IPS-NIHi11 (cell line): ENCODE measurements at places on chromosomes 6 and 20.
A peak's percentile ranks its signal among the peaks of the same experiment; 100 is the strongest.

DNA sequence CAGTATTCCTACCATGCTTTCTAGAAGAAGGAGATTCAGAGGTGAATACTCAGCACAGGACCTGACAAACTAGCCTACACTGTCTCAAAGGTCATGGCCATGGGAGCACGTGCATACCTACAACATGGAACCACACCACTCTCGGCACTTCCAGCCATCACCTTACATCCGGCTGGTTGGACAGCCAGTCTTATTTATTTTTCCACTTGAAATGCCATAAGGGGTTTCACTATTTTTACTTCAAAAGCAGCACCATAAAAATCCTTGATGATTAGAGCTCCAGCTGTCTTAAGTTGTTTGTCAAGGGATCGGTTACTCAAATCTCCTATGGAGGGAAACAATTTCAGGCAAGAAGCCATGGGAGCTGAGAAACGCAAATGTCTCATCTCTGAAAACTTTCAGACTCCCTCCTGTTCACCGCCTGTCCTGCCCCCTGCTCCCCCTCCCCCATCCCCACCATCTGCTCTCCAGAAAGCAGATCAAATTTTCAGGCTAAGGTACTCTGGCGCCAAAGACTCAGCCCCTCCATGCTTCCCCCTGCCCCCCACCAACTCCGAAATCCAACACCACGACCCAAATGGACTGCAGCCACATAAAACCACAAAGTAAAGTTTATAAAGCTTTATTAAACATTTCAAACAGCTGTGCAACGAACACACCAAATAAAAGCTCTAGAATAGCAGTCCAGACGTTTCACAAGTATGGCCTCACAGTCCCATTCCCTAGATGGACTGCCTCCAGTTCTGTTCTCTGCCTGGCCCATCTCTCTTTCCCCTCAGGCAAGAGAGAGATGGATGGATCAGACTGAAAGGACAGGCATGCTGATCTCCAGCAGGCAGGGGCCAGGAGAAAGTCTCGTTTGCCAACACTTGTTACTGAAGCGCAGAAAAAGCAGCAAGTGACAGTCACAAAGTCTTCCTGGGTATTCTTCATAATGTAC, 4.0 kb upstream of the NNAT start:
- no peak for DNase-seq

GRCh38 chr6:3987053-3987452, 91.9 kb downstream of the FAM217A start:
- peak; percentile 26 for DNase-seq

DNA sequence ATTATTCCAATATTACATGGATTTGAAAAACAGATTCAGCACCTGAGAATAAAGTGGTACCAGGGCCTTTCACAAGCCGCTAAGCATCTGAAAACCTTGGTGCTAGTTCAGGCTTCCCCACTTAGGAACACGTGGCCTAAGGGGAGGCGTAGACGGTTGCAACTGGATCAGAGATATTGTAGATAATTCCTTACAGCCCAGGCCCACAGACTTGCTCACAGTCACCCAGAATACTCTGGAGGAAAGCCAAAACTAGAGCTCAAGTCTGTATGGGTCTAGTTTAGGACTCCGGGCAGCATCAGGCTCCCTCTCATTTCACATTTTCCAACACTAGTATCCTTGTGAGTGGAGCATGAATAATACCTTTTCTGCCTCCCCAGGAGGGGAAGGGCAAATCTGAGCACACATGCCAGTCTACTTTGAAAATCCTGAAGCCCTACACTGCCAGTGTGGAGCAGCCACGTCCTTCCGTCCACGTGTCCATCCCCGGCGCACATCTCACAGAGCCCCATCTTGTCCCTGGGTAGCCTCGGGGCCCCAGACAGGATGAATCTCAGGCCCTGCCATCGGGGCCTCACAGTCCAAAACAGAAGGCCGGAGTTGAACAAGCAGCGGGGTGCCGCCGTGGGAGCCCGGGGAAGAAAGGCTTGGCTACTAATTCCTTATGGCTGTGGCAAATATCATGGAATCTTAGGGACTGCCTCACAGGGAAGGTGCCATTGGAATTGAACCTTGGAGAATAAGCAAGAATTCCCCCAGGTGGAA, 299.3 kb downstream of the NRN1 start:
- DNase-seq, result no peak

- no peak for DNase-seq
Measured at GRCh38 chr6:5537967-5538366, 276.7 kb downstream of the FARS2 start.

GRCh38 chr6:142913036-142913510, 31.9 kb downstream of the HIVEP2 start:
- DNase-seq, result no peak

DNA sequence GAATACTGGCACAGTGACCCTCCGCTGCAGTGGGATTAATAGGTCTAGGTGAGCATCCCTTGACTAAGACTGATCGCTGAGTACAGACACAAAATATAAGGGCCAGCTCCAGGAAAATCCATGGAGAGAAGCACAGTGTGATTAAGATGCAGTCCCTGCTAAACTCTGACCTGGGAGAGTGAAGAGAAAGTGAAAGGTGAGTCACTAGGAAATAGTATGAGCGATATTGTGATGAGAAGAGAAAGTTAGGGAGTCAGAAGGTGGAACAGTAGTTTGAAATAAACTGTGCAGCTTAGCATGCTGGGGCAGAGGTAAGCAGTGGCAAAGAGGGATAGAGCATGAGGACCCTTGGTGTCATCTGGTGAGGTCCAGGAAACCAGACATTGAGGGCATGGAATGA, 278.6 kb upstream of the MAP3K7 start:
- DNase-seq, result no peak

DNA sequence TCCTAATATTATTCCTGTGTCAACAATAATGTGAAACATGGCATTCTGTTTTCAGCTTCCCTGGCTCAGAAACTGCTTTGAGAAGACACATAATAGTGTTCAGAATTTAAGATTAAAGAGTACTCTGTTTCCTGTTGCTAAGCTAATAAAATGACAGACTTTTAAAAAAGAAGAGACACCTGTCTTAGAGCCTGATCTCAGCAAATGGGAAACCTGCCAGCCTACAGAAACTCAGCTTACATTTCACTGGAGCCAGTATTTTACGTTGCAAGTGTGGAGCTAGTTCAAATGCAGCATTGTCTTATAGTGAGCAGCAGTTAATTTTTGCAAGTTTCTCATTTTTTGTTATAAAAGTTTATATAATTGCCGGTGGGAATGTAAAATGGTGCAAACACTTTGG, 28.8 kb downstream of the KIZ start:
- no peak for DNase-seq

GRCh38 chr20:45038745-45039474, 62.0 kb downstream of the KCNS1 start:
- no peak for DNase-seq

- DNase-seq, result peak; percentile 20
Measured at GRCh38 chr6:115969207-115969929, 91.3 kb downstream of the FRK start.

DNA sequence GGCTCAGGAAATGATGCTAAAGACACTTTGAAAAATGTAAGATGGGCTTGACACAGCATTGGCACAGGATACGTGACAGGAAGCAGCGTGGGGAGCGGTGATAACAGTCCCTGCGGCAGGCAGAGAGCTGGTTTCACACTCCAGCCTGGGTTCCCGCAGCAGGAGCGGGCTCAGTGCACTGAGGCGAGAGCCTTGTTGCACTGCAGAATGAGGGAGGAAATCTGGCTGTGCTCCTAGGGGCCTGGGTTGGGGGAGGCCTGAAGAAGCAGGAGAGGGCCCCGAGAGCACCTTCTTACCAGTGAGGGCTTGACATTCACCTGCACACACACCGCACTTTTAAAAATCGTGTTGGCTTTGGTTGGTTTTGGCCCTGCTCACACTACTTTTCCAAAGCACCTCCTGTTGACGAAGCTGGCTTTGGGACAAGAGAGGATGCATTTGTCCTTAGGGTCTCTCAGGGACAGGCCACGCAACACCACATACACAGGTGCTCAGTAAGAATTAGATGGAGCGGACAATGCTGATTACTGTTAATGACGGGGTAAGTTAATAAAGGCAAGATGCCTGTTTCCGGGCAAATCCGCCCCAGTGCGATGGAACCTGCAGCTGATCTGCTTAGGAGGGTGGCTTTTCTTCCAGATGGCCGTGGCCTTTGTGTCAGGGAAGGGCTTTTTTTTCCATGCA, 49.4 kb upstream of the ARMC2 start:
- DNase-seq, result no peak

DNA sequence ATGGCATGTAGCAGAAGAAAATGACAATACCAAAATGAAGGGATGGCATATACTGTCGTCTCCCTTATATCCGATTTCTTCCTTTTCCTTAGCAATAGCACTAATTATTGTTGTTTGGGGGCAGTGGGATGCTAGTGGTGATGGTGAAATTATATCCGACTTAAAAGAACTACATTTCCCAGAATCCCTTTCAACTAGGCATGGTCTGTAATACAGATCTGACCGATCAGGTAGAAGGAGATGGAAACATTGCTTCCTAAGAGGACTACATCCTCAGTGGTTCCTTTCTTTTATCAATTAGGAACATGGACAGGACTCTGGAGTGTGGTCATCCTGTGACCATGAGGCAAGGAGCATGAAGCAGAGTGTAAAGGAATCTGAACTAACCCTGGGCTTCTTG, 532.6 kb downstream of the CBLN4 start:
- DNase-seq, result peak; percentile 39

- DNase-seq, result peak; percentile 24
Measured at GRCh38 chr6:105648276-105648675, 245.4 kb upstream of the PREP start.

- DNase-seq, result no peak
Measured at GRCh38 chr6:131117878-131118277, 17.4 kb upstream of the AKAP7 start.

- no peak for DNase-seq
Measured at GRCh38 chr6:121630716-121631115, 195.3 kb downstream of the GJA1 start.

- DNase-seq, result no peak
Measured at GRCh38 chr20:50724112-50724725, 7.2 kb upstream of the PARD6B start.

DNA sequence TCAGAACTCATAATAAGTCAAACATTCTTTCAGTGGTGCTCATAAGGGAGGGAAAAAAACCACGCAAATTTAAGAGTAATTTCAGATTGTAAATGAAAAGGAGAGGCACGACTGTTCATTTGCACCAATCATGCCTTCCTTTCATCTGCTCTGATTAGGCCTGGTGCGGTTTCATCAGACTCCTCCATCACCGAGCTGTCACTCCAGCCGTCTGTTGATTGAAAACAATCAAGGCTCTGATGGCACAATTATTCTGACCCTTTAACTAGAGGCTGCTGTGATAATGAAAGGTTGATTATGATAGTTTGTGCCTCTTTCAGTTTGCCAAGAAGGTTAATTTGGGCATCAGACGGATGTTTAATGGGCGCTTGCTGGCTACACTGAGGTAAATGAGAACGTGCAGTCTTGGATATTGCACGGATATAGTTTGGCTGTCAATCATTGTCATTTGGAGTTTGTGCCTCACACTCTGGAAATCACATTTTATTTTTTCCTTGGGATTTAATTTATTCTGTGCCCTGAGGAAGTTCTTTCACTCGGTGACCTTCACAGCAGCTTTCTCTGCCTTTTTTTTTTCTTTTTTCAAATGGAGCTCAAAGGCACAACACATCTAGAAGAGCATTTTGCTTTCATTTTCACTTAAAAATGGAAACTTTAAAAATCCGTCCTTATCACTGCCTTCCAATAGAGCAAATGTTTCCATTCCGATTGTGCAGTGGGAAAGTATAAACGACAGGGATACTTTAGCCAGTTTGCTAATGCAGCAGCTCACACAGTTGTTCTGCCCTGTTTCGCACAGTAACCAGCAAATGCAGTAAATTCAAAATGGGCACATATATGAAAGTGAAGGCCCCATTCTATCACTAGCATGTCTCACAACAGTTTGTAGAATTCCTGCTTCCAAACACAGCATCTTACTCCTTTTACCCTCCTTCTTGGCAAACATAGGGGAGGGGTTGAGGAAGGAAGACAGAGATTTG, 172.8 kb downstream of the KLHL32 start:
- no peak for DNase-seq

DNA sequence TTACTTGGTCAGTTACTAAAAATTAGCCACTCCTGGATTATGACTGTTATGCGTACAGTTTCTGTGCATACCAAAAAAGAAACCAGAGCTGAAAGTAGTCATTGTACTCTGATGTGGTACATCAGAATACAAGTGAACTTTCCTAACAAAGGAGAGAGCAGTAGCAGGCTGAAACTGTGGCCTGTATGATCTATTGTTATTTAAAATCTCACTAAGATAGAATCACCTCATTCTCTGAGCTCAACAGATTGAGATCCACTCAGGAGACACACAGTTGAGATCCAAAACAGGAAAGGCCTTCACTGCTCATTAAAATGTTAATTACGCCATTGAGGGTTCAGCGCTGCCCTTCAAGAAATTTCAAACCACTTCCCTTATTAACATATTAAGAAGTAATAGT, 576.4 kb downstream of the LMBRD1 start:
- no peak for DNase-seq

DNA sequence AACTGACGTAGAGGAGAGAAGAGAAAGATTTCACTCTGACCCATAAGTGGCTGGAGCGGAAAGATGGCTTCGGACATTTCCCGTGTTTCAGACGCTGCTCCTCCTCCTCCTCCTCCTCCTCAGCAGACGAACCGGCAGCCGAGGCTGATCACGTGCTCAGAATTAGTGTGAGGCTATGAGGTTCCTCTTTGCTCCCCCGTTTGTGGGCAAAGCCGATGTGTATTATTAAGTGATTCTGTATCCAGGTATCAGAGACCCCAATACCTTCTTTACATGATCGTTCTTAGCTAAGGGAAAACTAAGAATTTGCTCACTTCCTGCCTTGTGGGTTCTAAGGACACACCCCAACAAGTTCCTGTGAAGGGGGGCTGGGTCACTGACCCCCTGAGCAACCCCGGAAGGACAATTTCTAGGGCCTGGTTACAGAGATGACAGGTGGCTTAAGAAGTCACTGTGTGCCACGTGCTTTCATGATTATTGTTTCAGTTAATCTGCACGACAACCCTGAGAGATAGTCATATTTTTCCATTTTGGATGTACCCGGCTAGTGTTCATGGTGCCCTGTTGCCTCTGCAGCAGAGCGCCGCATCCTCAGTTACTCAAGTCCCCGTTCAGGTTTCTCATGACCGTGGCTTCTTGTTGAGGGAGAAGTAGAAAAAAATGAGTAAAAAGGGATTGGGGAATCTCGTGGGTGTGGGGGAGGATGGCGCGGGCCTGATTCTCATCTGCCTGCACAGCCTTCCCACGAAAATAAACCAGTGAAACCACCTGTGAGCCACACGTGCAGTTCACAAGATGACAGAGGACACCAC, 671.8 kb downstream of the QKI start:
- no peak for DNase-seq
